Breast epithelium (tissue), 4 donors: ENCODE measurements at places on chromosomes 3 and 15. TPM values are rescaled to one million over a fixed set of nuclear protein-coding genes. Genes with fewer than 3 reads are reported as not detected.

Gene ANP32A
- 63.4 TPM for total RNA-seq

Gene TMEM108
- total RNA-seq: 0.98 TPM

Gene STXBP5L
- total RNA-seq: not detected

Gene CHRM5
- not detected for total RNA-seq

Gene DPPA2
- not detected for total RNA-seq

Gene LARP6
- 72.5 TPM for total RNA-seq

Gene SNRPA1
- 26.4 TPM for total RNA-seq

Gene TCTA
- total RNA-seq: 22.6 TPM

Gene SI
- total RNA-seq: not detected

Gene SLC28A1
- total RNA-seq: not detected

Gene CACNA2D2
- 0.80 TPM for total RNA-seq

Gene SLC12A1
- total RNA-seq: not detected

Gene ARGFX
- total RNA-seq: not detected

Gene CCR1
- total RNA-seq: 4.3 TPM

Gene SLITRK3
- not detected for total RNA-seq

Gene GXYLT2
- total RNA-seq: 15.4 TPM

Gene GOLGA6L4
- total RNA-seq: 3.8 TPM

Gene CTDSPL2
- 101 TPM for total RNA-seq

Gene CD96
- 1.4 TPM for total RNA-seq

Gene CGNL1
- total RNA-seq: 24.9 TPM

Gene SSR3
- 156 TPM for total RNA-seq

Gene ALPK3
- 3.4 TPM for total RNA-seq

GRCh38 chr3:159854500-159855124, 134.0 kb upstream of the IL12A start:
- DNase-seq: no peak

- no peak for DNase-seq
Measured at GRCh38 chr3:113212150-113212843, 940 bp downstream of the BOC start.

DNA sequence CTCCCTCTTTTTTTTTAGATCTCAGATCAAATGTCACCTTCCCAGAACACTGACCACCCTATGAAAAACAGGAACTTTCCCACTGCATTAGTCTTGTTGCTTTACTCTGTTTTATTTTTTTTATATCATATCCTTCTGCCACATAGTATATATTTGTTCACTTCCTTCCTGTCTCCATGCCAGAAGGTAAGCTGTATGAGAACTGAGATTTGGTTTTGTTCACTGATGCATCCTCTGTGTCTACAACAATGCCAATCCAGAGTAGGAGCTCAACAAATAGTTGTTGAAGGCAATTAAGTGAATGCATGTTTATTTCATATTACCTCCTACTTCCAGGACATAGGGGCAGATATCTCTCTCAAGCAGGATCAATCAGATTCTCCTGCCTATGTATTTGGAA, 114.4 kb downstream of the TPRG1 start:
- DNase-seq: no peak

GRCh38 chr3:131972091-131972490, 62.7 kb downstream of the CPNE4 start:
- DNase-seq: no peak

- no peak for DNase-seq
Measured at GRCh38 chr15:28081594-28081993, 17.5 kb downstream of the OCA2 start.

GRCh38 chr3:22928216-22929110, 274.7 kb upstream of the UBE2E2 start:
- no peak for DNase-seq

DNA sequence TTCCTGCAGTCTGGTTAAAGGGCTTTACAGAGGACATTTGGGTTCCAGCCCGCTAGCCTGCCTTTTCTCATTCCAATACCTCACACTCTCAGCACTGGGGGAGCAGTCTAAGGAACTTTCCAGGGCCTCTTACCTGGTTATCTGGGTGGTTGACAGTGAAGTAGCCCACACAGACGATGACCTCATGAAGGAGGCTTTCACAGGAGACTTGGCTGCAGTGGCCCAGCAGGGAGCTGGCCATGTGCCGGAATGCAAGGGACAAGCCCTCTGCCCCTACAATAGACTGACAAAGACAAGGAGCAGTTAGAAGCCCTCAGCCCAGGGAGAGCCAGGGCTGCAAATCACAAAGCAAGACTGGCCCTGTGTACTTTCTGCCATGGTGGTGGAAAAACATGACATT, 39.5 kb downstream of the ISL2 start:
- no peak for DNase-seq

DNA sequence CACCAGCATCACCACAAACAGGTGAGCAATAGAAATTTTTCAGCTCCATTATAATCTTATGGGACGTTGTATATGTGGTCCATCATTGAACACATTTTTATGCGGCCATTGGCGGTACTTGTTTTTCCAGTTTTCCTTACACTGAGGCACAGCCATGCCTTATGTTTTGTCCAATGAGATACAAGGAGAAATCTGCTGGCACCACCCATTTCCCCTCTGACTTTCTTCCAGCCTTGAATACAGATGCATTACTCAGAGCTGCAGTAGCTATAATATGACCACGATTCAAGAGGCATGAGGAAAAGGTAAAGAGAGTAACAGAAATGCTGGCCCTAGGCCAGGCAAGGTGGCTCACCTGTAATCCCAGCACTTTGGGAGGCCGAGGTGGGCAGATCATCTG, 9.0 kb upstream of the PIK3R4 start:
- no peak for DNase-seq

GRCh38 chr3:29310865-29311264, 30.0 kb downstream of the RBMS3 start:
- no peak for DNase-seq

- DNase-seq: no peak
Measured at GRCh38 chr15:74775132-74775562, 6.7 kb upstream of the CSK start.

GRCh38 chr3:45623393-45623792, 28.8 kb downstream of the LIMD1 start:
- DNase-seq: no peak

DNA sequence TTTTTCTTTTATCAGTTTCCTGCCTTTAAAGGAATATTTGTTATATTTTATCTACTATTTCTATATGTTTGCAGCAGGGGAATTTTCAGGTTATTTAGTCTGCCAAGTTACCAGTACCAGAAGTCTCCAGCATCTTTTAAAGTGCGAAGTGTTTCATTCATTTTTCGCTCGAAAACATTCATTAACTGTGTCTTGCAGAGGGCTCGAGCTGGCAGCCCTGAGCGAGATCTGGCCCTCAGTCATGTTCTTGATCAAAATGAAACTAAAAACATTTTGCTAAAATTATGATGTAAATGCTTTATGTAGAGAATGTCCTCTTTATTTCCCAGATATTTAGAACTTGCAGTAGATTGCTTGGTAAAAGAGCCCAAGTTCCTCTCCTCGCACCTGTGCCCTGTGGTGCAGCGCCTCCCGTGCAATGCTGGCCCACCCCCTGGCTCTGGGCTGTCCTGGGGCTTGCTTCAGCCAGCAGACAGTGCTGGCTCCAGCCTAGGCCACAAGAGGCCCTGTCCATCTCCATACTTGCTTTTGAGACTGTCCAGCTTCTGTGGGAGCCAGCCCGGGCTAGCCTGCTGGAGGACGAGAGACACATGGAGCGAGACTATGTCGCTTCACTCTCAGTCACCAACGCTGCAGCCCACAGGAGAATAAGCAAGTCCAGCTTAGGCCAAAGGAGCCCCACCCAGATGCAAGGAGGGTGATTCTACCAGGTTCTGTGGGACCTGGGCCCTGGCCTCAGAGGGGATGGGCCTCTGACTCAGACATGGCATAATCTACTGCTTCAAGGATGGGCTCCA, 71.9 kb upstream of the PRR23E start:
- DNase-seq: no peak

DNA sequence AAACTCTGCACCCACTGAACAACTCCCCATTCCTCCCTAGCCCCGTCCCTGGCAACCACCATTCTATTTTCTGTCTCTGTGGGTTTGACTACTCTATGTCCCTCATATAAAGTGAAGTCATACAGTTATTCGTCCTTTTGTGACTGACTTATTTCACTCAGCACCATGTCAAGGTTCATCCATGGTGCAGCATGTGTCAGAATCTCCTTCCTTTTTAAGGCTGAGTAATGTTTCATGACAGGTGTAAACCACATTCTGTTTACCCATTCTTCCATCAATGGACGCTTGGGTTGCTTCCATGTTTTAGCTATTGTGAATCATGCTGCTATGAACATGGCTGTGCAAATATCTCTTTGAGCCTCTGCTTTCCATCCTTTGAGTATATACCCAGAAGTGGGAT, 192.3 kb upstream of the NSMCE3 start:
- DNase-seq: no peak

DNA sequence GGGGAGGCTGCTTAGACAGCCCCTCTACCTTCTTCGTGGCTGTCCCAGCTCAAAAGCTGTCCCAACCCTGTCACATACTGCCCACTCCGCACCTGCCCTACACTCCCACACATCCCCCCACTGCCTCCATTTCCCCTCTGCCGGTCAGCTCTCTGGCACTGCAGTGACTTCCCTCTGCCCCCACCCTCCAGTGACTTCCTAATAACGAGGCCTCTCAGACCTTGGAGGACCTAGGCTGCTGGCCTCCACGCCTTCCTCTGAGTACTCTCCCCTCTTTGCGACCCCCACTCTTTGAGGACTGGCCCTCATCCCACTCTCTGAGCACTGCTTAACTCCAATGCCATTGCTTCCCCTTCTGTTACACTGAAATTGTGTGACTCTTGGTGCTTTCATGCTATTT, 45.3 kb downstream of the KY start:
- no peak for DNase-seq

- DNase-seq: no peak
Measured at GRCh38 chr15:92095693-92096092, 242.2 kb downstream of the SLCO3A1 start.

- no peak for DNase-seq
Measured at GRCh38 chr15:58314593-58315216, 117.1 kb upstream of the LIPC start.

- DNase-seq: no peak
Measured at GRCh38 chr3:16936676-16937230, 52.0 kb downstream of the PLCL2 start.

DNA sequence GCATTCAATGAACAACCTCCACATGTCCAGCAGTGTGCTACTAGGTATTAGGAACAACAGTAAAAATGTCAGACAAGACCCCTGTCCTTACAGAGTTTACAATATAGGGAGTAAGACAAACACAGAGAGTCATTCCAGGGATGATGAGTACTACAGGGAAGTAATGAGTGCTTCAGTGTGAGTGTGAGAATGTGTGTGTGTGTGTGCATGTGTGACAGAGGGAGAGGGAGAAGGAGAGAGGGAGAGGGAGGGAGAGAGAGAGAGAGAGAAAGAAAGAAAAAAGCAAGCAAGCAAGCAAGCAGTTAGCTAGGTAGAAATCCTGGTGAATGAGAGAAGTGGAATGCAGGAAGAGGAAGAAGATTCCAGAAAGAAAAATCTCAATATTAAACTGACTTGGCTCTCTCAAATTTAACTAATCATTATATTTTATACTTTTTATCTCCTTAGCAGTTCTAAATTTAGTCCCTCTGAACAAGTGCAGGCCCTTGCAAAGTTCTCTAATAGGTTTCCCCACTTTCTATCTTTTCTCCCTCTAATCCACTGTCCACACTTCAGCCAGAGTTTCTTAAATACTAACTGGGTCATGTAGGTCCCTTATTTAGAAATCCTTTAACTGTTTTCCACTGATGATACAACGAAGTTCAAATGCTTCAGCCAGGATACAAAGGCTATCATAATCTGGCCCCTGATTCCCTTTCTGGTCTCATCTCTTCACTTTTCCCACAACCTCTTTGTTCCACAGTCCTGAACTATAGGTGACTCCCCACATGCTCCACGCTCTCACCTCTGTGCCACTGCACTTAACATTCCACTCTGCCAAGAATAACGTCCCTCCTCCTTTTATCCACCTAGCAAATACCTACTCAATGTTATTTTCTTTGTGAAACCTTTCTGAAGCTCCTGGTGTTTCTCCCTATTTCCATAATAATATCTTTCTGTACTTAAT, 10.3 kb downstream of the DCBLD2 start:
- no peak for DNase-seq

- DNase-seq: no peak
Measured at GRCh38 chr3:167861649-167862048, 126.1 kb downstream of the SERPINI1 start.

DNA sequence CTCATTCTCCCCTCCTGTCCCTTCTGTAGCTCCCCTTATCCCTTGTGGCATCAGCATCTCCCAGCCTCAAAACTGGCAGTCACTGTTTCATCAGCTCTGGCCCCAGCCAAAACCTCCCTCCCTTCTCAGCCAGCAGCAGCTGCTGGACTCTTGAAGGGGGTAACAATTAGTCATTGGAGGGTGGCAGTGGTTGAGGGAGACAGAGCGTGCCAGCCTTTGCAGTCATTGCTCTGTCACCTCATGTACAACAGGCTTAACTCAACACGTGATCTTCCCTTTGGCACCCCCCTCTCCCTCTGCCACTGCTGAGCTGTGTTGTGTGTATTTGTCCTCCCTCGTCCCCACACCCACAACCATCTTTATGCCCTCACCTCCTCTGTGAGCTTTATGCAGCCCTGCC, 28.2 kb downstream of the RBP2 start:
- no peak for DNase-seq

DNA sequence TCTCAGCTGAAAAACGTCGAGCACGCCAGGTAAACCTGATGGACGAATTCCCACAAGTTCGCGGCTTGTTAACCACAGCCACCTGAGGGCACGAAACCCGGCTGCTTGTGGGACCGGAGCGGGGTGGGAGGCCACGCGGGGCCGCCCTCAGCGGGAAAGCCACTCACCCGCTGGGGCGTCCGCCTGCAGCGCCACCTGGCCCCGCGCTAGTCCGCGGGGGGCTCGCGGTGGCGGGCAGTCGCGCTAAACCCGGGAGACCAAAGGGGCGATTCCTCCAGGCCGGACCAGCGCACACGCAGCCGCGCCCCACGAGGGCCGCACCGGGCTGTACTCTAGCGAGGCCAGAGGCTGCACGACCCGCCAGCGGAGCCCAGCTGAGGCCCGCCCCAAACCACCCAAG, 15.7 kb upstream of the CFAP161 start:
- DNase-seq: no peak

GRCh38 chr3:99781761-99782160, 35.9 kb upstream of the CMSS1 start:
- DNase-seq: no peak

DNA sequence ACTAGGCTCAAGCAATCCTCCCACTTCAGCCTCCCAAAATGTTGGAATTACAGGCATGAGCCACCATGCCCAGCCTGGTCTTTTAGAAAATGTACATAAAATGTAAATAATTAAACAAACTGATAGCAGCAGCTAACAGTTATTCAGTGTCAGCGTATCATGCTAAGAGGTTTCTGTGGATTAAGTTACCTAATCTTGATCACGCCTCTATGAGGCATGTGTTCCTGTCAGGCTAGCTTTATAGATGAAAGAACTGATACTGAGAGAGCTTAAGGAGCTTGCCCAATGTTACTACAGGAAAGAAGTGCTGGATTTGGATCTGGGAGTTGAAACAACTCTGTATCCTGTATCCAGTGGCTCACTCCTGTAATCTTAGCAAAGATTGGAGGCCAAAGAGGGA, 11.2 kb upstream of the MST1R start:
- no peak for DNase-seq
